ENCODE measurements at places on chromosomes 1 and 21. TPM values are rescaled to one million over a fixed set of nuclear protein-coding genes. Genes with fewer than 3 reads are reported as not detected.

Gene CYP4X1
- 1.3 TPM for total RNA-seq

Gene TMIGD3
- total RNA-seq = not detected

Gene NMNAT2
- total RNA-seq = 20.9 TPM

Gene AKIRIN1
- total RNA-seq = 236 TPM

Gene HES2
- 0.36 TPM for total RNA-seq

Gene EDARADD
- total RNA-seq = 7.0 TPM

Gene SHISAL2A
- 0.74 TPM for total RNA-seq

Gene SLC9C2
- not detected for total RNA-seq

Gene LSM10
- total RNA-seq = 59.5 TPM

Gene CR1L
- total RNA-seq = not detected

Gene PIGV
- 8.5 TPM for total RNA-seq

Gene GPR3
- total RNA-seq = 9.4 TPM

Gene CRNN
- total RNA-seq = not detected

Gene ATAD3C
- 2.0 TPM for total RNA-seq

Data from H1 (cell line).